Foreskin fibroblast (primary cell): ENCODE measurements at places on chromosomes 12 and 14.
A peak's percentile ranks its signal among the peaks of the same experiment; 100 is the strongest.

DNA sequence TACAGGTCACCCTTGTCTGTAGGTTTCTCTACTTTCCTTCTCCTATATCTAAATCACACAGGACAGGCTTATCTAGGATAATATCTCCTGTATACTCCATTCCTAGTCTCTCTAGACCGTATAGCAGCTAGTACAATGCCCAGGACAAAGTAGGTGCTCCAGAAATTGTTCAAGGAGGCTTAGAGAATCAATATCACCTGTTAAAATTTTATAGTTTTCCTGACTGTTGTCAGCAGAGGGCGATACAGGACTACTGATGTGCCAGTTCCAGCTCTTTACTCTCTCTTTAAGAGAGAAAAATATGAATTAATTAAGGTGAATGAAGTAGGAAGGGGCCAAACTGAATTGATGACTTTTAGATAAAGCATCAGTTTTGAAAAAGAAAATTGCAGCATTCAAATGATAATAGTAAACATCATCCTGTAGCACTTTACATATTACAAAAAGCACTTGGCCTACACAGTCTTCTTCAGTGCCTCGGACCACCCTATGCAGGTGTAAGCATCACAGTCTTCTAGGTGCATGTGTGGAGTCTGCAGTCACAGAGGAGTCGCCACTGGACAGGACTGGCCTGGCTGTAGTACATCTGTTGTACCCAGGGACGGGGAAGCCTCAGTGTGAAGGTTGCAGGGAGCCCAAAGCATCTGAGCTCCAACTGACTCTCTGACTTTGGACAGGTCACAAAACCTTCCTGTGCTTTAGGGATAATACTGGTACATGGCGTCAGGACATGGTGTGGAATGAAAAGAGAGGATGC, 61.9 kb upstream of the MAX start:
- peak; percentile 78 for DNase-seq

- peak; percentile 95 for DNase-seq
These were observed 3.0 kb upstream of the CORO1C start for GRCh38 chr12:108734200-108734906.

- no peak for DNase-seq
These were observed 29.8 kb downstream of the TRAF3 start for GRCh38 chr14:102807013-102807406.

DNA sequence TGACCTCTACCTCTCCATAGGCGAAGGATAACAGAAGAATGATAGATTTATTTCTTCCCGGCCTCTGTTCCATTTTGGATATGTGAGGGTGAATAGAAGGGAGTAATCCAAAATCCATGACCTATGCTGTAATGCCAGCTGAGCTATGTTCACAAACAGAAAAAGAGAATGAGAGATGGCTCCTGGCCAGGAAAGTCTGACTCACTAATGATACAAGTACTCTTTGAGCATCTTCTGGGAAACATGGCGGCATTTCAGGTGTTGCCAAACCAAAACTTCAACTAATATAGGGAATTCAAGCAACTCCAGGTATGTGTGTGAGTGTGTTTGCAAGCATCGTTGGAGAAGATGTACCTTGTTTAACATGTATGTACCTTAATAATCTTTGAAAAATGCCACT, 55.1 kb downstream of the MED13L start:
- peak; percentile 91 for DNase-seq

DNA sequence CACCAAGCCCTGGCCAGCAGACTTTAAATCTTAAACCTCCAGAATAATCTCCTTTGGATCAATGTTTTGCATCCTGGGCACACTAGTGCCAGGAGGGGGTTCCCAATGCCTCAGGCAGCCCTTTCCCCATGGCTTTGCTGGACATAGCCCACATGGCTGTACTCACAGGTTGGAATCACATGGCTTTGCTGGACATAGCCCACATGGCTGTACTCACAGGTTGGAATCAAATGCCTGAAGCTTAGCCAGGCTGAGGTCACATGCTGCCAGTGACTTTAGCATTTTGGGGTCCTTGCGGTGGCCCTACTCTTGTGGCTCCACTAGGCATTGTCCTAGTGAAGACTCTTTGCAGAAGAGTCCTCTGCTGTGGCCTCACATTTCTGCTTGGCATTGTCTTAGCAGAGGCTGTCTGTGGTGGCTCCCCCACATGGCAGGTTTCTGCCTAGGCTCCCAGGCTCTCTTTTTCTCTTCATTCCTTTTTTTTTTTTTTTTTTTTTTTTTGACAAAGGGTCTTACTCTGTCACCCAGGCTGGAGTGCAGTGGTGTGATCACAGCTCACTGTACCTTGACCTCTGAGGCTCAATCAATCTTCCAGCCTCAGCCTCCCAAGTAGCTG, 13.0 kb downstream of the FLVCR2 start:
- no peak for DNase-seq

GRCh38 chr12:75087654-75088053, 122.0 kb downstream of the KCNC2 start:
- DNase-seq = no peak

DNA sequence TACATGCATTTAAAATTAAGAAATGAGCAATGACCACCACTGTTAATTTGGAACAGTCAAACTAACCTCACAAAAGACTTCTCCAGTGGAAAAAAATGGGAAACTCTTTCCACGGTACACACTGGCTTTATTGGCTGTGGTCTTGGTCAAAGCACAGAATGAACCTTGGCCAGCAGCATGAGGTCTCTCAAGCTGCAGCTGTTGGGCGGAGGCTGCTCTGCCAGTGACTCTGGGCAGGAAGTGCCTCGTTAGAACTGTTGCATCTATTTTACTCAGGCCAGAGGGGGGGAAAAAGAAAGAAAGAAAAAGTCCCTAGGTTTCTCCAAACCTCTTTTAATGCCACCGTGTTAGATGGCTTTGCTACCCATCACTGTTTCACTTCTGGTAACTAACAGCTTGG, 279.8 kb upstream of the DIO2 start:
- DNase-seq = peak; percentile 87

DNA sequence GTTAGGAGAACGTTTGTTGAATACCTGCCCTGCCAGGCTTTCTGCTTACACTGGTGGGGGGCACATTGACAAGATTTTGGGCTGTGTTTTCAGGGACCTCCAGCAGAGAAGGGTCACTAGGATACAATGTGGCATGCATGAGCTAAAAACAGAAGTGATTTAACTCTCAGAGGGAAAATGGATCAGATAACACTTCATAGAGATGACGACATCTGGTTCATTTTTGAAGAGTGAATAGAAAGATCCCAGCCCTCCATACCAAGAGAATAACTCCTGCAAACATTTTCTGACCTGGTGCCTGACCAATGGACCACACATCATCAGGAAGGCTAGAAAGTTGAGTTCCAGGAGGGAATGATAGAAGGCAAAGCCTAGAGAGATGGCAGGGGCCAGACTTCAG, 33.7 kb downstream of the CKB start:
- DNase-seq = peak; percentile 70

- no peak for DNase-seq
These were observed 810 bp downstream of the AACS start for GRCh38 chr12:125065919-125066570.

DNA sequence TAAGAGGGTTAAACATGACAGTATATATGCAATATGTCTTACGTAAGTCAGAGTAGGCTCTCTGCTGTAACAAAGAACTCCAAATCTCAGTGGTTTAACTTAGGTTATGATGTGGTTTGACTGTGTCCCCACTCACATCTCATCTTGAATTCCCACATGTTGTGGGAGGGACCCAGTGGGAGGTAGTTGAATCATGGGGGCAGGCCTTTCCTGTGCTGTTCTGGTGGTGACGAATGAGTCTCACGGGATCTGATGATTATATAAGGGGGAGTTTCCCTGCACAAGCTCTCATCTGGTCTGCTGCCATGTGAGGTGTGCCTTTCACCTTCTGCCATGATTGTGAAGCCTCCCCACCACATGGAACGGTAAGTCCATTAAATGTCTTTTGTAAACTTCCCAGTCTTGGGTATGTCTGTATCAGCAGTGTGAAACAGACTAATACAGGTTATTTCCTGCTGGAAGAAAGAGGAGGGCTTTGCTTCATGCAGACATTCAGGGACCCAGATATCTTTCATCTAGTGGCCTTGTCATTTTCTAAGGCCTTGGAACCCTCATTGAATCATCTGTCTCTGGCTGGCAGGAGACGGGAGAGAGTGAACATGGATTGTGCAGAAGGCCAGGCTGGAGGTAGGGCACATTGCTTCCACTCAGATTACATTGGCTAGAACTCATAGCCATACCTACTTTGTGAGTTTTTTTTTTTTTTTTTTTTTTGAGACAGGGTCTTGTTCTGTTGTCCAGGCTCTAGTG, 96.1 kb downstream of the CRADD start:
- no peak for DNase-seq

GRCh38 chr12:49967777-49968250, 4.9 kb upstream of the AQP6 start:
- no peak for DNase-seq

DNA sequence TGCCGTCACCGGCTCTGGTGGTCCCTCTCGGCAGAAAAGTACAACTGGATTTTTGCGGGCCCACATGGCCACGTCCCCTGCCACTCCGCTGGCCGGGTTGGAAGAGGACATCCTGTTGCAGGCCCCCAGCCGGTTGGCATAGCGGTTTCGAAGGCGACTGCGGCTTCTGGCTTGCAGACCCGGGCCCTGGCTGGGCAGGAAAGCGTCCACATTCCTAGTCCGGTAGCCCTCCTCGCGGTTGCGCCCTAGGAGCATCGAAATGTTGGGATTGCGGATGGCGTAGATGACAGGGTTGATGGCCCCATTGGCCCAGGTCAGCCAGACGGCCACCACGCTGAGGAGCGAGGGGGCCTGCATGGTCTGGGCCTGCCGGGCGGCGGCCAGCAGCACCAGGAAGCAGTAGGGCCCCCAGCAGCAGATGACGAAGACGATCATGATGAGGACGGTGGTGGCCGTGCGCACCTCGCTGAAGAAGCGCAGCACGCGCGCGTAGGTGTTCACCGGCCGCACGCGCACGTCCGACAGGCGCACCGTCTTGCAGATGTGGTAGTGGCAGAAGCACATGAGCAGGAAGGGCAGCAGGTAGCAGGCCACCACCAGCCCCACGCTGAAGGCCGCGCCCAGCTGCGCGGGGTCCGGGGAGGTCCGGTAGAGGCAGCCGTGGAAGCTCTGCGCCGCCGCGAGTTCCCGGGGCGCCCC, 1.2 kb downstream of the GPR135 start:
- peak; percentile 20 for DNase-seq

DNA sequence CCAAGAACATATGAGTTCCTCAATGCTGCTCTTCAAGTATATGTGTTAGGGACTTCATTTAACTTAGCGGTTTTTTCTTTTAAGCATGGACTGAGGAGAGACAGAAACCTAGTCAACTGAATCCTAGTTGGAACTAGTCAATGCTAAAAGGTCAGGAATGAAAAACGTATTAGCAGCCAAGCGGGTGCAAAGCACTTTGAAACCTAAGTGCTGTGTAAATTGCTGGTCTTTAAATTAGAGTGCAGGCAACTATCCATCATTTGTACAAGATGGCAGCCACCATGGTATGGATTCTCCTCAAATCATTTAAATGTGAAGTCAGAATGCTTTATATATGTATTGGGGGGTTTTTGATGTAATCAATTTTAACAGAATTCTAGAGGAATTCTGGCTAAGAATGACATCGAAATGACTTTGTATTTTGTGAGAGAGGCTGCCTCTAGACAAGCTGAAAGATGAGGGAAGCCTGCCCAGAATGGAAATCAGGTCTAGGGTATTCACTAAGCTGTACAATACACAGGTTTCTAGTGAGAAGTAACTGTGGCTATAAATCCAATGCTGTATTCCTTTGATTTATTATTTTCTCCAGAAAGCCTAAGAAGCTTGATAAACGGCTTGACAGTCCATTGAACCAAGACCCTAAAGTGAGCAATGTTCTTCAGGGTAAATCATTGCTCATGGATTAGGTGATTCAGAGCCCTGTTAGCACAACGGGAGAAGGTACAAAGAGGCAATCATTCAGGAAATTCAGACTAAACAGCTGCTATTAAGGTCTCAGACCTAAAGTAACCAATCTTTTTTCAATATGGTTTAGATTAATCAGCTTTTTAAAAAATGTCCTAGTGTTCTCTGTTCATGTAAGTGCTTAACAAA, 198.8 kb downstream of the ANO2 start:
- DNase-seq = no peak

DNA sequence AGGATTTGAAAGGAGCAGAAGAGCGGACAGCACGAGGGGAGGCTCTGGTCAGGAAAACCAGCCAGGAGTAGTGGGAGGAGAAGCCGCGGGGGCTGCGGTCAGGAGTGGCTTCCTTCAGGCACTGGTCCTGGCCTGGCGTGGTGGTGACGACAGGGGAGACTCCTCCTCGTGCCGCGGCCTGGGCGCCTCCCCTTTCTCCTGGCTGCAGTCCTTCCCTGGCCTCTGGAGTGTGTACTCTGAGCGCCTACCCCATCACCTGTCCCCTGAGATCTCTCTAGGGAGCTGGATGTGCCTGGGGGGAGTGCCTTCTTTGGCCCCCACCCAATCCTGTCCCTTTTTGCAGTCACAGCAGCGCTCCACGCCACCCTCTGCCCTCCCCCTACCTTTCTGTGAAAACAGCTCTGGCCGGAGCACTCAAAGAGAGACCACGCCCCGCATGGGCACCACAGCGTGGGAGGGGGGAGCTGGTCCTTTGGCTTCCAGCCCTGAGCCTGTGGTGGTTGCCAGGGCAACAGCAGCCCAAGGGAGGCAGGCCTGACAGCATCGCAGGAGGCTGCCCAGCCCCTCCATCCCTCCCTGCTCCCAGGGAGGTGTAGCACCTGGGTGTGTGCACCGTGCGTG, 125.9 kb downstream of the CALM1 start:
- no peak for DNase-seq
